ENCODE measurements at places on chromosomes 13 and 19.

DNA sequence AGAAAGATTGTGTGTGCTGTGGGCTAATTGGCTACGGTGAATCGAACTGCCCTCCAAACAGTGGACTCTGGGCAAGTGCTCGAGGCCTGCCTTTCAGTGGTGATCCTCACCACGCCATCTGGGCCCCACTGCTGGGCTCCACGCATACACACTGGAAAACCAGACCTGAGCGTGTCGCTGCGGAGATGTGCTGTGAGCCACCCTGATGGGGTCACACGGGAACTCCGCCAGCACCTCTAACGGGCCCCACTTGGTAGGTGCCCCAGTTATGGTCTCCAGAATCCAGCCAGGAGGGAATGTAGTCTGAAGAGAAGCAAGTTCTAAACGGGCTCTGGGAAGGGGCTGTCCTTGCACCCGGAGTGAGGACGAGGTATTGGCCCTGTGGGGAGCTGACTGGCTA lies 39.3 kb downstream of the C13orf46 start:
- H3K27ac ChIP-seq: no peak overlapping the region
- H3K27me3 ChIP-seq: no peaks in the 10 kb centered on the region
- H3K36me3 ChIP-seq: no peaks in the 10 kb centered on the region
- DNase-seq: no peak

GRCh38 chr13:21557995-21558394 lies 46.0 kb downstream of the MICU2 start:
- H3K27me3 ChIP-seq: no peaks in the 10 kb centered on the region
- no peaks in the 10 kb centered on the region for H3K36me3 ChIP-seq
- H3K27ac ChIP-seq: no peak overlapping the region
- no peak overlapping the region for H3K4me3 ChIP-seq
- H3K4me1 ChIP-seq: no peaks in the 10 kb centered on the region
- peak; percentile 71 for DNase-seq

GRCh38 chr19:42125536-42125935 lies 6.7 kb downstream of the POU2F2 start:
- no peaks in the 10 kb centered on the region for H3K27me3 ChIP-seq
- DNase-seq: no peak
- H3K4me1 ChIP-seq: peaks cover 11% of the 10 kb centered on the region
- no peaks in the 10 kb centered on the region for H3K36me3 ChIP-seq
- H3K27ac ChIP-seq: no peak overlapping the region
- no peak overlapping the region for H3K4me3 ChIP-seq

DNA sequence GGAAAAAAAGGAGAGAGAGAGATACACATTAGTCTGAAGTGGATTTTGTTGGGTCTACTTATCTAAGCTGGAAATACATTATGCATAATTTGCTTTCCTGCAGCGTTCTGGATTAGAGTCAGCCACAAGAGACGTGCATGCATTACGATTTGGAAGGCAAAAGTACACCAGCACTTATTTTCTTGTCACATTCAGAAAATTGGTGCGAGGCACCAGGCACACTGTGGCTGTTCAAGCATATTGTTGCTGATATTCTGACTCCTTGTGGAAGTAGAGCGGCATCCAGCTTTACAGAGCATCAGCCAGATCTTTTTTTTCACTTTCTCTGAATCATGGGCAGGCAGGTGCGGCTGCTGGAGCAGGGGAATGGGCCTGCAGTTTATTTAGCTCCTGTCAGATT lies 905.6 kb upstream of the SPRY2 start:
- H3K27ac ChIP-seq: no peak overlapping the region
- H3K27me3 ChIP-seq: no peaks in the 10 kb centered on the region
- DNase-seq: no peak
- no peaks in the 10 kb centered on the region for H3K36me3 ChIP-seq
- no peaks in the 10 kb centered on the region for H3K4me1 ChIP-seq
- no peak overlapping the region for H3K4me3 ChIP-seq

GRCh38 chr13:107529035-107529434 lies 686.3 kb downstream of the LIG4 start:
- no peaks in the 10 kb centered on the region for H3K27me3 ChIP-seq
- H3K4me1 ChIP-seq: peaks cover 4% of the 10 kb centered on the region
- H3K27ac ChIP-seq: no peak overlapping the region
- DNase-seq: no peak

DNA sequence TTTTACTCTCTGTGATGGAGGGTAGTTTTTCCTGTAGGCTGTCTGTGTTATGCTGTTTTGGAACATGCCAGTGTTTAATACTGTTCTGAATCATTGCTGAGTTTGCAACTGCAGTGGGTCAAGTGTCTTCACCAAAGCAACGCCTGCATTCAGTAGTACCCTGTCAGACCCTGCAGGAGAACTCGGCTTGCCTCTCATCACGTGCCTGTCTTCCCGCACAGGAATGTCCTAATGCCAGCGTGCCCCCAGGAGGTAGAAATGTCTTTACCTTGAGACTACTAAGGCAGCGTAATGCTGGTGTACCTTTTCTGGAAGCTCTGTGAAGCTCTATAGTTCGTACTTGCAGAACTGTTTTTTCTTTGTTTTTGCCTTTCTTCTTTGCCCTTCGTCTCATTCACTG lies 42.3 kb downstream of the POLR1D start:
- no peaks in the 10 kb centered on the region for H3K27me3 ChIP-seq
- H3K4me1 ChIP-seq: peaks cover under 1% of the 10 kb centered on the region
- no peak overlapping the region for H3K4me3 ChIP-seq
- no peak for DNase-seq

- no peaks in the 10 kb centered on the region for H3K4me1 ChIP-seq
- no peaks in the 10 kb centered on the region for H3K27me3 ChIP-seq
- no peak overlapping the region for H3K27ac ChIP-seq
- no peaks in the 10 kb centered on the region for H3K36me3 ChIP-seq
- H3K4me3 ChIP-seq: no peak overlapping the region
- DNase-seq: peak; percentile 11
Measured at GRCh38 chr13:81927347-81927746, 1586.4 kb upstream of the SPRY2 start.

- no peaks in the 10 kb centered on the region for H3K4me1 ChIP-seq
- H3K4me3 ChIP-seq: no peak overlapping the region
- DNase-seq: no peak
- H3K27ac ChIP-seq: no peak overlapping the region
Measured at GRCh38 chr13:85586422-85586831, 212.8 kb downstream of the SLITRK6 start.

DNA sequence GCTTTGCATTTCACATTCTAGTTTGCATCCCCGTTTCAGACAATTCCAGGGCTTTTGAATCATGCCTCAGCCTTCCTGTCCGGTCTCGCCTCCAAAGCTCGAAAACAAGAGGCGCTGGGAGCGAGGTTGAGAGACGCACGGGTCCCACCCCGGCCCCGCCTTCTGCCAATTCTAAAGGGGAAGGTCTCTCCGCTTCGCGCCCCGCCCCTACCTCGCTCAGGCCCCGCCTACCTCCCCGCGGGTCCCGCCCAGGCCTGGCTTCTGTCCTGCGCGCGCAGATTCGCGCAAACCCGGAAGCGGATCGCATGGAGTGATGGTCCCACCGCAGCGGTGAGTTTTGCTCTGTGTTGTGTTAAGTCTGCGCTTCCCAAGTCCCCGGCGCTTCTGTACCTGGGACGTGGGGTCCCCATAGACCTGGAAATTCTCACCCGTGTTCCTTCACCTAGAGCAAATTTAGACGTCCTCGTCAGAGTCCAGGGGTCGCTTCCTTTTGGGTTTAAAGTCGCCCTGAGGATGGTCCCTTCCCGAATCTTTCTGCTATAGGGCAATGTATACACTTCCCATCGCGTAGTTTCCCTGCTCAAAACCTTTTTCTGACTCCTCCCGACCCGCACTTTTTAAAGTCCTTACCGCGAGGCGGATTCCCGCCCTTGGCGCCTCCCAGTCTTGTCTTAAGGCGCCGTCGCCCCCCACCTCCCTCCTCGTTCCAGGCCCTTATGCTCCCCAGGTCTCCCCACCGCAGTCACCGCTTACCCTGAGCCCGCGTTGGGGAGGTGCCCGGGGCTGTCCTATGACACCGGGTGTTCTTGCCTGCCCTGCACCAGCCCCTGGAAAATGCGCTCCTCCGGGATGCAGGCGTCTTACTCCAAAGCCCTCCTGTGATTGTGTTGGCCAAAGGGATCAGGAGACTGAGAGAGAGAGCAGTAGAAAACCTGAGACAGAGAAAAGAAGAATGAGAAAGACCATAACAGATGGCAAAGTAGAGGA lies at the start of gene ZNF845:
TSS of gene ZNF845 (plus strand) at position 287 of the 987 bp plus-strand sequence. CDS start 7,559 bp downstream, outside the sequence.
- H3K27ac ChIP-seq: peak within 1 kb of the TSS; percentile 82
- H3K4me3 ChIP-seq: peak within 1 kb of the TSS; percentile 95
- H3K4me1 ChIP-seq: no peaks in the 10 kb centered on the region
- peak; percentile 92 for DNase-seq
- no peaks in the 10 kb centered on the region for H3K36me3 ChIP-seq
- no peaks in the 10 kb centered on the region for H3K27me3 ChIP-seq

GRCh38 chr19:16125737-16126495 lies 14.2 kb downstream of the RAB8A start:
- no peak overlapping the region for H3K4me3 ChIP-seq
- H3K27ac ChIP-seq: no peak overlapping the region
- H3K27me3 ChIP-seq: no peaks in the 10 kb centered on the region
- no peak for DNase-seq

- no peaks in the 10 kb centered on the region for H3K4me1 ChIP-seq
- H3K36me3 ChIP-seq: no peaks in the 10 kb centered on the region
- peaks cover 97% of the 10 kb centered on the region for H3K27me3 ChIP-seq
Measured at GRCh38 chr13:112055036-112055914, 11.7 kb upstream of the SOX1 start.

DNA sequence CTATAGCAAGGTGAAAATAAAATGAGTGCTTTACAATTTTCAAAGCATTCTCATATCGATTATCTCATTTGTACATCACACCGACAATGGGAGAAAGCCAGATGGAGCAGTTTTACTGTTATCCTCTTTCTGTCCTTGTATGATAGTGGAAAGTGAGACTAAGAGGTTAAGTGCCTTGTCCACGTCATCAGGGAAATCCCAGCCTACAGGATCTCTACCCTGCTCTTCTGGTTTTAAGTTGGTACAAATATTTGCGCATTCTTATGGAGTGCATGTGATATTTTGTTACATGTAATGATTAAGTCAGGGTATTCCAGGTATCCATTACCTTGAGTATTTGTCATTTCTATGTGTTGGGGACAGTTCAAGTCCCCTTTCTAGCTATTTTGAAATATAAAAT lies 12.4 kb upstream of the ENOX1 start:
- H3K27ac ChIP-seq: no peak overlapping the region
- H3K4me1 ChIP-seq: no peaks in the 10 kb centered on the region
- H3K27me3 ChIP-seq: no peaks in the 10 kb centered on the region
- H3K4me3 ChIP-seq: no peak overlapping the region

DNA sequence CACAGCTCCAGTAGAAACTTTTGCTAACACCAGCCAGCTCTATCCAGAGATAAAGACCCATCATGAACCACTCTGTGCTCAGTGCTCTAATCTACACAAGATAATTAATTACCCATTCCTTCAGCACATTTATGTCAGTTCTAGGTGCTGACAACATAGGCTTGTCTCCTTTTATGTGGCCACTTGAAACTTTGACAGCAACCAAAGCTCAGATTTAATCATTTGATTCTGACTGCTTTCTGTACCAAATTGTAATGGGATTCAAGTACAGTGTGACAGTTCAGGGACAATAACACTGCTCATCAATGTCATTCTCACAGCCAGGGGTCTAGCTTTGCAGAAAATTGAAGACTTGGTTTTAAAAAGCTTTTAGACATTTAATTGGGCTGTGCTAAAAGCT lies 266.6 kb downstream of the KCTD12 start:
- no peak overlapping the region for H3K27ac ChIP-seq
- H3K36me3 ChIP-seq: no peaks in the 10 kb centered on the region
- no peak overlapping the region for H3K4me3 ChIP-seq

- H3K4me1 ChIP-seq: no peaks in the 10 kb centered on the region
- no peaks in the 10 kb centered on the region for H3K27me3 ChIP-seq
- DNase-seq: no peak
- peaks cover 61% of the 10 kb centered on the region for H3K36me3 ChIP-seq
- no peak overlapping the region for H3K4me3 ChIP-seq
- H3K27ac ChIP-seq: no peak overlapping the region
Measured at GRCh38 chr19:4441994-4442818, 15.4 kb downstream of the UBXN6 start.

GRCh38 chr13:83716121-83716520 lies 166.2 kb downstream of the SLITRK1 start:
- H3K36me3 ChIP-seq: no peaks in the 10 kb centered on the region
- H3K27me3 ChIP-seq: no peaks in the 10 kb centered on the region
- no peak overlapping the region for H3K4me3 ChIP-seq
- no peaks in the 10 kb centered on the region for H3K4me1 ChIP-seq
- no peak overlapping the region for H3K27ac ChIP-seq

DNA sequence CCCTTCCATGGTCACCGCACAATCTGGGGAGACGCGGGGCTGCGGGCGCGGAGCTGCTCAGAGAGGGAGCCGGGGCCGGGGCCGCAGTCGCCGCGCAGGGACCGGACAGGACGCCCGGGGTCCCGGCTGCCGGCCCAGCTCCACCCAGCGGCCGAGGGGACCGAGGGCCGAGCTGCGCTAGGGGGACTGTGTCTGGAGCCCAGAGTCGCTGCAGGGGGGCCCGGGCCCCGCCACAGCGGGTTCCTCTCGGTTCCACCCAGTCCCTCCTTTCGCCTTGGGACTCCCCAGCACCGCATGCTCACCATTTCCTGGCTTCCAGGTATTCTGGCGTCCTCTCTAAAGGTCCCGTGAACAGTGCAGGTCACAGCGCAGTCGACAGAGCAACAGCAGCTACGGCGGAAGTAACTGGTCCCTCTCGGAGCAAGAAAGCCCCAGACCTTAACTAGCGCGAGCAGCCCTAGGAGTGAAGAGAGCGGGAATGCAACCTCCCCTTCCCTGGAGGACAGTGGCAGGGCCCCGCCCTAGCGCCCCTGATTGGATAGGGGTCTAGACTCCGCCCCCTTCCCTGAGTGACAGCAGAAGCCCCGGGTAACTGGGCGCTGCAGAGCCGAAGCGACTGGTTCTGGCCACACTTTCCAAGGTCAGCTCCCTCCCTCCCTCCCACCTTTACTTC lies at the start of gene ZNF878:
TSS of gene ZNF878 (minus strand) at position 465 of the 673 bp plus-strand sequence. CDS start at position 305, 160 bp downstream.
- peak within 1 kb of the TSS; percentile 70 for H3K27ac ChIP-seq
- H3K27me3 ChIP-seq: no peaks in the 10 kb centered on the region
- peak; percentile 96 for DNase-seq
- H3K4me3 ChIP-seq: peak within 1 kb of the TSS; percentile 66
- H3K4me1 ChIP-seq: no peaks in the 10 kb centered on the region

- no peak for DNase-seq
- H3K4me3 ChIP-seq: no peak overlapping the region
- H3K27ac ChIP-seq: no peak overlapping the region
- no peaks in the 10 kb centered on the region for H3K4me1 ChIP-seq
- H3K36me3 ChIP-seq: no peaks in the 10 kb centered on the region
Measured at GRCh38 chr13:80604098-80604497, 263.2 kb upstream of the SPRY2 start.

DNA sequence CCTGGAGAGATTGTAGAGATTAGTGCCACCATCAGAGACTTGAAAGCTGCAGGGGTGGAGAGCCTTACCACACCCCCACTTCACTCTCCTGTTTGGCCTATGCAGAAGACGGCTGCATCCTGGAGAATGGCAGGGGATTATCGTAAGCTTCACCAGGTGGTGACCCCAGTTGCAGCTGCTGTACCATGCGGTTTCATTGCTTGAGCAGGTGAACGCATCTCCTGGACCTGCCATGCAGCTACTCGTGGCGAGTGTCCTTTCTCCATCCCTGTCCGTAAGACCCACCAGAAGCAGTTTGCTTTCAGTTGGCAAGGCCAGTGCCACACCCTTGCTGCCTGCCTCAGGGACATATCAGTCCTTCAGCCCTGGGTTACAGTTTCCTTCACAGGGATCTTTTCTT lies 21.2 kb downstream of the PPP5C start:
- peaks cover 23% of the 10 kb centered on the region for H3K36me3 ChIP-seq
- no peak overlapping the region for H3K4me3 ChIP-seq
- no peak for DNase-seq
- no peaks in the 10 kb centered on the region for H3K27me3 ChIP-seq
- no peak overlapping the region for H3K27ac ChIP-seq

All from A673 (cell line).